ENCODE measurements at places on chromosomes 3 and 15.

- DNase-seq, result no peak
These were observed 1.1 kb upstream of the MCCC1 start for GRCh38 chr3:183100376-183100775.

- DNase-seq, result no peak
These were observed 67.9 kb upstream of the OCA2 start for GRCh38 chr15:28167042-28167441.

GRCh38 chr15:65634356-65634755, 12.6 kb downstream of the SLC24A1 start:
- DNase-seq, result no peak

DNA sequence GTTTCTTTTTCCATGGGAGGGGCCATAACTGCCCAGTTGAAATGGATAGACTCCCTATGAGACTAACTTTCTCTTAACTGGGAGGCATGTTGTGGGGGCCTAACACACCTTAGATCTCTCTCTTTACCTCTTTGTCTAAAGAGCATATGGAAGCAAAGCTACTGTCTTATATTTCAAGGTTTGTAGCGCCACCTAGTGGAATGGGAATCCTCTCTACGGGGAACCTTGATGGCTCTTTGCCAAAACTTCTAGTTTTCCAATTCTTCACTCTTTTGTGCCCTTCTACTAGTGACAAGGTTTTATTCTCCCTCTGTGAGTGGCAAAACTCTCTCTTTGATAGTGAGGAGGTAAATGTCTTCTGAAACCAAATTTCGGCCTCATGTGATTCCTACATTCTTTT, 1030.4 kb upstream of the CADM2 start:
- DNase-seq, result no peak

GRCh38 chr15:77620297-77620696, 12.4 kb downstream of the LINGO1 start:
- no peak for DNase-seq

Measured in pulmonary artery endothelial cell (primary cell).